ENCODE measurements at places on chromosomes 16 and 17.

GRCh38 chr17:82385559-82386254 lies 14.1 kb downstream of the UTS2R start:
- no peak for DNase-seq

GRCh38 chr16:6286176-6286575 lies 1046.5 kb upstream of the RBFOX1 start:
- no peak for DNase-seq

- DNase-seq: no peak
These were observed 107.6 kb downstream of the SPECC1 start for GRCh38 chr17:20116683-20117309.

- DNase-seq: no peak
These were observed 53.3 kb upstream of the ENDOV start for GRCh38 chr17:80361495-80362220.

GRCh38 chr17:27247071-27247957 lies 46.6 kb upstream of the WSB1 start:
- DNase-seq: no peak

GRCh38 chr17:2563061-2563460 lies 30.4 kb upstream of the PAFAH1B1 start:
- no peak for DNase-seq

DNA sequence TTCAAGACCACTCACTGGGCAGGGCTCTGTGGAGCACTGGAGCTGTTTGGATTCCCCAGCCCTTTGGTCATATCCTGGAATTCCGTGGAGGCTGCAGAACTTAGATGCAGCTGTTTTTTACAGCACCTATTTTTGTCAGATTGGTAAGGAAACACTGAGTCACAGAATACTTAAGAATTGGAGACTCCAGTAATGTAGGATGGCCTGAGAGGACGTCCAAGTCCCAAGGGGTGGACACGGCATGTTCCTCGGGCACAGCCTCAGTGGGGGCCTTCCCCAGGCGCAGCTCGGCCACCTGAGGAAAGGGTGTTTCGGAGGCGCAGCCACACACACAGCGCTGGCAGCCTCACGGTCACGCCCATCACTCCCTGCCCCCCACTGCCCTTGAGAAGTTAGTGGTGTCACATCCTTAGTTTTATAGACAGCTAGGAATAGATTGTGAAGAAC lies 14.8 kb downstream of the PLD6 start:
- DNase-seq: no peak

DNA sequence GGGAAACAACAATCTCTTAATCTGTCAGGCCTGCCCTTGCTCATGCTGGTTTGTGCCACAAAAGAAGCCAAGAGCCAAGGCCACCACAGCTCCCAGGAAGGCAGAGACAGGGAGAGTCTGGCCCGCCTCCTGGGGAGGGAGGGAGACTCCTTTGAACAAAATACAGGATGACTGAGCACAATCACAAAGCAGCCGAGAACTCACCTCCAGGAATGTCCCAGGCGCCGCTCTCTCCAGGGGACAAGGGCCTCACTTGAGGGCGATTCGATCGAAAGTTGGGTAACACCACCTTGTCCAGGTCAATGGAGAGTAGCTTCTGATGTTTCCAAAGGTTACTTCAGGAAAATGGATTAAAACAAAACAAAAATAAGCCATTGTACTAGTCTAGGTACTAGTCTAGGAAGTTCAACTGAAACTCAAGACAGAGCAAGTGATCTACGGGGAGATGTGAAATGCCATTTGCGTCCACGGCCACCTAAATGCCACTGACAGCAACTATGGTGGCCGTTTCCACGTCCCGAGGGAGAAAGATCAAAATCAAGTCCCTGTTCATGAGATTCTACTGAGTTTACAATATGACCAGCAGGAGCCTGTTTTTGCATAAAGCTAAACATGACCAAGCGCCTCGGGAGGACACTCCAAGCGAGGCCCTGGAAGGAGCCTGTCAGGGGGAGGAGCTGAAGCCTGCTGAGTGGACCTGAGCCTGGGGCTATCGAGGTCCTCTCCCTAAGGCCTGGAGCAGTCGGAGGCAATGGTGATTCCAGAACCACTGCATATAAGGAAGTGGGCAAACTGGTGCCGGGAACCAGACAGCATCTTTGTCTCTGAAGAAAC lies 13.4 kb upstream of the SLC38A8 start:
- DNase-seq: no peak

DNA sequence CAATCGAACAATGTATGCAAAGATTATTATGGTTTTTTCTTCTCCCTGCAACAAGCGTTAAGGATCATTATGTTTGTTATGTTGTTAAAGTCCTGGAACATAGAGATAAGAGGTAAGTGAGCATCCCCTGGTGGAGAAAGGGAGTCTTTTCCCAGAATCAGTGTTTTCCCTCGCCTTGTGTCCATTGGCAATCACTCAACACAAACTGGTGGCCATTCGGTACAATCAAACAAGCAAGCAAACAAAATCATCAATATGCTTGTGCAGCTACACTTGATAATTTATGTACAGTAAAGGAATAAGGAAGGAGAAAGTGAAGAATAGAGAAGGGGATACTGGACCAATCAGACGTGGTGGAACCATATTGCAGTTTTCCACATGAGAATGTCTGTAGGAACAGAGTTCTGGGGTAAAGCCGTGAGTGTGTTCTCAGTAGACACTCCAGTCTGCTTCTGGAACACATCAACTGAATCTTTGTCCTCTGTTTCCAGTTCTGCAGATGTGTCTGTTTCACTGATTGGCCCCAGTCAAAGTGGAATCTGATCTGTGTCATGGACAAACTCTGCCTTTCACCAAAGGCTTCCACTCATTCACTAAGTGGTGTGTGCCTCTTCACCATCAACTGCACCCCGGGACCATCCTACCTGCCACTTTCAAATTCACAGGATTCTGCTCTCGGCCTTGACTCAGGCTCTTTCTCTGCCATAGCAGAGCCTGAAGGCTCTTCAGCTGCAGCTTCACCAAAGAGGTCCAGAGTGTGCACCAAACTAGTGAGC lies 169.5 kb downstream of the AHSP start:
- no peak for DNase-seq

GRCh38 chr17:18866866-18867813 lies 9.2 kb downstream of the PRPSAP2 start:
- DNase-seq: no peak

- peak; percentile 41 for DNase-seq
These were observed at the start of gene AKAP10 for GRCh38 chr17:19977293-19978208. AKAP10 (minus strand) TSS chr17:19977828; CDS start chr17:19977679, 149 bp downstream.

DNA sequence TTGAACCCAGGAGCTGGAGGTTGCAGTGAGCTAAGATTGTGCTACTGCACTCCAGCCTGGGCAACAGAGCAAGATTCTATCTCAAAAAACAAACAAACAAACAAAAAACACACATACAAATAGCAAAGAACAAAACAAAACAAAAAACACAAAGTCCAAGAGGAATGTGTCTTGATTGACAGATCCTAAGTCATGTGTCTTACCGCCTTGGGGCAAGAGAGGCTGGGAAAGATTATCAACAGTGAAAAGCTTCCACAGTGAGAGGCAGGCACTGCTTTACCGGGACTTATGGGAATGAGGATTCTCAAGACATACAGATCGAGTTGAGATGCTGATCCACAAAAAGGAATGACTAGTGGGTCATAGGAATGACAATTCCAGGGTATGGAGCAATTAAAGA lies 62.7 kb upstream of the GAS7 start:
- DNase-seq: no peak

- peak; percentile 90 for DNase-seq
These were observed 4.9 kb downstream of the TNRC6C start for GRCh38 chr17:77963441-77963840.

GRCh38 chr17:34375426-34375997 lies 12.5 kb upstream of the CCL1 start:
- no peak for DNase-seq

DNA sequence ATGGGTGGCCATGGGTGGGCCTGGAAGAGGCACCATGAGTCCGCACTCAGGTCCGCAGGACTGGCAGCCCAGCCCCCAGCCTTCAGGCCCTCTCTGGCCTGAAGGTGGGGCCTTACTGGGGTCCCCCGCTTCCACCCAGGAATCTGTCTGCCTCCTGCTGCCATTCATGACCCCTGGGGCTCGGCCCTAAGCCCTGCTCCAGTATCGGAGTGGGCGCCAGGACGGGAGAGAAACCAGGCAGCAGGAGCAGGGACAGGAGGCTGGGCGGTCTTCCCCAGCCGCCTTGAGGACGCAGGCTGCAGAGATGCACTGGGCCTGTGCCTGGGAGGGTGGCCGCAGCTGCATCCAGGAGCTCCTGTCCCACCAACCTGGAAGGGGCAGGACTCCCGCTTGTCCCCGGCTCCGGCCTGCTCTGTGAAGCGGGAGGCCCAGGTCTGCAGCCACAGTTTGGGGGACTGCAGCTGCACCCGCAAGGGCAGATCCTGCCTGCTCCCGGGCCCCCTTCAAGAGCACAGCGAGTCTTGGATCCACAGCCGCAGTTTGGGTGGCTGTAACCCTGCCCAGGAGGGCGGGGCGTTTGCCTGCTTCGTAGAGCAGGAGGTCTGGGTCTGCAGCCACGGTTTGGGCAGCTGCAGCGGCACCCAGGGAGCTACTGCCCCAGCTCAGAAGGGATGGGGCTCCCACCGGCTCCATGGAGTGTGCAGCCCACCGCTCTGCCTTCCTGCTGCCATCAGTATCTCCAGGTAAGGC lies 81.8 kb upstream of the DNAJA2 start:
- no peak for DNase-seq

DNA sequence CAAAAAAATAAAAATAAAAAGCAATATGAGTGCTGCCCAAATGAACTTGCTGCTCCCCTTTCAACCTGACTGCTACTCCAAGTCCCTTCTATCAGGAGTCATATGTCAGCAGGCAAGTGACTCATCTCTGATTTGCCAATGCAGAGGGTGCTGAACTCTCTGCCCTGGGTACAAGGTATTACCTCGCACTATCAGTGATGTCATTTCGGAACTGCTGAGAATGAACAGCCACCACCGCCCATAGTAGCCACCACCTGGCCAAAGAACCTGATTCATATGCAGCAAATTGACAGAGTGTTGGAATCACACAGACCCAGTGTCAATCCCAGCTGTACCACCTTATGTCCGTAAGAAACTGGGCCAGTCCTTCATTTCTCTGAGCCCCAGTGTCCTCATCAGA lies 31.2 kb downstream of the LYRM9 start:
- no peak for DNase-seq

DNA sequence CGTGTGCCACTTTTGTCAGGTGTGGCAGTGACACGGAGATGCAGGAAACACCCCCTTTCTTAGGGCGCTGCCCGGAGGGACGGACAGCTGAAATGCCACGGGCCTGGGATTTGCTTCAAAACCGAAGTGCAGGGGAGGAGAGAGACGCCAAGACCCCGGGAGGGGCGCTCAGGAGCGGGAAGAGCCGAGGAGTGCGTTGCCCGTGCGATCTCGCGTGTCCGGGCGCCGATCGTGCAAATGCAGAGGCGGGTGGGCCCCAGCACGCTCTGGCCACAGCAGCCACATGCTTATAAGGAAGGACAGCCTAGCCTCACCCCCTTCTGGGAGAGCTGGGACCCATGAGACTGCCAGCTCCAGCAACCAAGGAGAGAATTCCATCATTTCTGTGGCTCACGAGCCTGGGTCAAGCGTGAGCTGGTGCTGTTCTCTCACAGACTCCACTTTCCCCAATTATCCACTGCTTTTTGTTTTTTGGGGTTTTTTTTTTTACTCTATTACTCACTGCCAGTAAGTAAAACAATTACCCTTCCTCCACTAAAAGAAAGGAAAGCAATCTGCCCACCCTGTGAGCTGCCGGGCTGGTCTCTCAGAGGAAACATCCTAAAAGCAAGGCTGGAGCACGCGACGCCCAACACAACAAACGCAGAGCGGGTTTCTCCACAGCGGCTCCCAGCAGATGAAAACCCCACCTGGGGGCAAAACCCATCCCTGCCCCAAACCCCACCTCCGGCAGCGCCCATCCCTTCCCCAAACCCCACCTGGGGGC lies 27.2 kb upstream of the C16orf95 start:
- DNase-seq: no peak

- DNase-seq: no peak
These were observed 9.3 kb downstream of the ZNF263 start for GRCh38 chr16:3292604-3293003.

DNA sequence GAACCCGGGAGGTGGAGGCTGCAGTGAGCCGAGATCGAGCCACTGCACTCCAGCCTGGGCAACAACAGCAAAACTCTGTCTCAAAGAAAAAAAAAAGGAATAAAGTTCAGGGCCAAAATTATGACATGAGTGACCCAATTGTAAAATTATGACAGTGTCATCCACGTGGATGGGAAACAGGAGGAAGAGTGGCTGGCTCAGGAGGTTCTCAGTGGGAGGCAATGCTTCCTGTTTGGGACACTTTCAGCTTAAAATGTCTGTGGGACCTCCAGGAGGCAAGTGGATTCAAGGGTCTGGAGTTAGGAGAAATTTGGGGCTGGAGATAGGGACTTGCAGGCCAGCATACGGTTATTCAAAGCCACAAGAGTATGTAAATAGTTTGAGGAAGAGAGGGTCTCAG lies 8.0 kb upstream of the STX4 start:
- DNase-seq: no peak

DNA sequence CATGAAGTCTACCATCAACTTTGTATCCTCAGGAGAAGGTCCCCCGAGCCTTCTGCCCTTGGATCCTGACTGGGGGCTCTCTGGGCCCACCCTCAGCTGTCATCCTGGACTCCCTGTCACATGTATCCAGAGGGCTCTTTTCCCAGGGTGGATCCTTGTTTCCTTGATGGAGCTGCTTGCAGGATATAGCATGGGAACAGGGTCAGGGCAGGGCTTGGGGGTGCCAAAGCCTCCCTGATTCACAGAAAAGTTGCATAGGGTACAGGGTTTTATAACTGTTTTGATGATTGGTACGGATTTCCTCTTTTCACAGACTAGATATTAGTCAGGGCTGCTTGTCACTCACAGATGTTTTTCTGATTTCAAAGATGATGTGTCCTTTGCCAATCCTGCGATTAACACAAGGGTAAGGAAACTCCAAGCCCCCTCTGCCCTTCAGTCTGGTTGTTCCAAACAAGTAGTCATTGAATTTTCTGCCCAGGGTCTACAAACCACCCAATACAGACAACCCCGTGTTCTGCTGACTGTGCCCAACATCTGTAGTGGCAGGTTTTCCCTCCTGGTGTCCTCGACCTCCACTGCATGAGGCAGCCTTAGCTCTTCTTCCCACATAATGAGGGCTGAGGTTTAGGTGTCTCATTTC lies 20.6 kb upstream of the SLC35G3 start:
- DNase-seq: no peak

- DNase-seq: no peak
These were observed 84.4 kb upstream of the NUDT7 start for GRCh38 chr16:77637940-77638339.

DNA sequence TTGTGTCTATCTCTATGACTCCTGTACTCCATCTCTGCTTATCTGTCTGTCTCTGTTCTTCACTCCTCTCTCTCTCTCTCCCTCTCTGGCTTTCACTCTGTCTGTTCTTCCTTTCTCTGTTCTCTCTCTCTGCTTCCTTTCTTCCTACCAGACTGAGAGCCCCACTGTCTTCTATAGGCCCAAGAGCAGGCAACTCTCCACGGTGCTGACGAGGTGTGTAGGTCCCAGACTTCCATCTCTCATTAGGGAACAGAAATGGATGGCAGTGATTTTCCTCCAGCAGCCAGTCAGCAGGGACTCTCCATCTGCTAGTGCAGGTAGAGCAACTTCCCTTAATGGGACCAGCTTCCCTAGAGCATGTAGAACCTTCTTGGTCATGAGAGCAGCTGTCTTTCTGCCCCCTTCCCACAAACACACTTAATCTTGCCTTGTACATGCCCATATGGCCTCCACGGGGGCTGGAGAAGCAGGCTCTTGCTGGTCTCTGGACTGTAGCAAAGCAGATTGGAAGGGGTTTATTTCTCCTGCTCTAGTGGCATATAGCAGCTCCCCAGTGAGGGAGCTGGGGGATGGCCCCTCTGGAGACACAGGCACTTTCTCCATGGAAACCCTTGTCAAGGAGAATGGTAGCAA lies 47.8 kb upstream of the NLRP1 start:
- no peak for DNase-seq

- DNase-seq: no peak
These were observed 151.0 kb upstream of the CDC42EP4 start for GRCh38 chr17:73462823-73463222.

Measured in forelimb muscle (tissue), 1 donor.